ENCODE measurements at places on chromosomes 13 and 19.

- no peak for DNase-seq
These were observed 31.1 kb downstream of the NOTCH3 start for GRCh38 chr19:15169541-15170285.

DNA sequence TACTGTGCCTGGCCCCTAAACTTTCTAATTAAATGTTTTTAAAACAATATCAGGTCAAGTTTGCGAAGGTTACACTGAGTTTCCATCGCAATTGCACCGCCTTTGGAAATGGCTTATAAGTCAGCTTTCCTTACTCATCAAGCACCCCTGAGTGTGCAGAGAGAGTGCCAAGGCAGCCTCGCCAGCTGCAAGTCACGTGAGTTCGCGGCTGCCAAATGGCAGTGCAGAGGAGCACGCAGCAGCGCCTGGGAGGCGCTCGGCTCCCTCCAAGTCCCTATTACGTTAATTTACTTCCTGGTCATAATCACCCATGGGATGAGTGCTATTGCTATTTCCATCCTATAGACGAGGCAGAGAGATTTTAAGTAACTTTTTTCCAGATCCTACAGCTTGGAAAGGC, 319.6 kb downstream of the TEX29 start:
- no peak for DNase-seq

GRCh38 chr19:2665103-2665502, 37.4 kb downstream of the GNG7 start:
- DNase-seq = peak; percentile 27

DNA sequence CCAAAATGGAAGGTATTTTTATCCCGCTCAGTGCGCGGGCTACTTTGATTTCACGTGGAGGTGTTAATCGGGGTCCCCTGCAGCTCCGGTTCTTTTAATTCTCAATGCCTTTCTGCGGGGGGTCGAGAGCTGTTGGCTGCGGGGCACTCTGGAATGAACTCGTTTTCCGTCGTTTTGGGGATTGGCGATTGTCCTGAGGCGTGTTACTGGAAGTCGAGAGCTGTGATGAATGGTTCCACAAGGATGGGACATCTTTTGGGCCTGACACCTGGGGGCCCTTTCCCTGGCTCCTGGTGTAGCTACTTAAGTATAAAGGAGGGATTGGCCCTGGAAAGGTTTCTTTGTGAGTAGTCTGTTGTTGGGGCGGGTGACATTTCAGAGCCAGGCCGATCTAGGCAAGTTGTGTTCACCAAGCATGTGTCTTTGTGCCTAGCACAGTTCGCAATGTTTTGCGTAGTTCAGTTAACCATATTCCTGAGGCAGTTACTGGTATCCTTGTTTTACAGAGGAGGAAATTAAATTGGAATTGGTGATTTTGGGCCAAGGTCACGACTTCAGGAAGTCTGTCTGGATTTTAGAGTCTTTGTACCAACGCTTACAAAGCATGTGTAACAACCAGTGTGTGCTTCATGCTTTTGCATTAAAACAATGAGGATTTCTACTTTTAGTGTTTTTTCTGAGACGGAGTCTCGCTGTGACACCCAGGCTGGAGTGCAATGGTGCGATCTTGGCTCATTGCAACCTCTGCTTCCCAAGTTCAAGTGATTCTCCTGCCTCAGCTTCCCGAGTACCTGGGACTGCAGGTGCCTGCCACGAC, 846 bp downstream of the RPL13A start:
- no peak for DNase-seq

DNA sequence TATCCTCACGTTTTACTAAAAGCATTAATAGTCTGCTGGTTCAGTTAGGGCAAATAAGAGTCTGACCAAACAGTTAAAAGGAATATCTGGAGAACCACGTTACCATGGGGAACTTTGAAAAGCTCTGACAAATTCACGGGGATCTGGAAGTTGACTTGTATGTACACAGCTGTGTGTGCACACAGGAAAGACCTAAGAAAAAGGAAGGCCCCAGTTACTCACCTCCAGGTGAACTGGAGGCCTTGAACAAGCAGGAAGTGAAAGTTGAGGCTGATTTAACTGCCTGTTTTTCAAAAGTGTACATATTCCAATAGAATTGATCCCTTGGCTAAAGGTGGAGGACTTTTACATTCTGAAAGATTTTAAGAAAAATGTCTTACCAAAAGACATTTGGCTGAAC, 1891.6 kb upstream of the PCDH20 start:
- no peak for DNase-seq

DNA sequence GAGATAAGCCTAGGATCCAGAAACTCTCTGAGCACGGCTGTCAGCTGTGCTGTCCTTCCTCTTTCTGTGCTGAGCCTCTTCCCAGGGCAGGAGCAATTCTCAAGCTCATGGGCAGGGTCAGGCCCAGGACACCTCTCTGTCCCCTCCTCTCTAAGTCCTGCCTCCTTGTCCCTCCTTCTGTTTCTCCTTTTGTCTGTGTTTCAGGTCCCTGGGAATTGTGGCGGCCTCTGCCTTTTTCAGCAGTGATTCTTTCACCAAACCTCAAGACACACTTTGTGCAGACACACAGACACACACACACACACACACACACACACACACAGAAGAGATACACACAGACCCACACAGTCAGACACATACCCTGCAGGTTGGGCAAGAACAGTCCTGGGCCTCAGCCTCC, at the start of gene PSG1:
Gene PSG1 (minus strand): TSS at position 101 of the 400 bp plus-strand sequence. CDS start 132 bp downstream, outside the sequence.
- no peak for DNase-seq

DNA sequence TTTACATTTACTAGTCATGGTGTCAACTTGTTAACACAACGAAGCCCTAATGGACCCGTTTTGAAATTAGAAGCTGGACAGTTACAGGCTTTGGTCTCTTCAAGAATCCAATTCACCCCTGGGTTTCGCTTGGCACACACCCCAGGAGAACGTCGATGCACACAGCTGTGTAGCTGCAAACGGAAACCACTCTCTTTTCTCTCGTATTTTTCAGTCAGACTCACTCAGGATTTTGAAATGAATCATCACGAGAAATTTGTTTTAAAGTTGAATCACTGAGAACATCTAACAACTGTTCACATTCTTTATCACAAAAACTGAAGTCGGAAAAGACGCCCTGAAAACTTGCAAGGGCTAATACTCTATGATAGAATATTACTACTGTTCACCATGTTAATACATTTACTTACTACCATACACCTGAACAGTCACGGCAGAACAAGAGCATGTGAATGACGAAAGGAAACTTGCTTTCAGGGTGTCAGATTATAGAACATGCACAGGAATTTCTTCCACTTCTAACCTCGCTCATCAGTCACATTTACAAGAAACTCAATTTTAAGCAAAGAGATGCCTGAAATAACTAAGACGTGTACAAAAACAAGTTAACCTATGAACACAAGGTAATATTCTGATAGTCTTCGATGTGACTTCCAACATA, 4.7 kb downstream of the PNMA8A start:
- DNase-seq = no peak

DNA sequence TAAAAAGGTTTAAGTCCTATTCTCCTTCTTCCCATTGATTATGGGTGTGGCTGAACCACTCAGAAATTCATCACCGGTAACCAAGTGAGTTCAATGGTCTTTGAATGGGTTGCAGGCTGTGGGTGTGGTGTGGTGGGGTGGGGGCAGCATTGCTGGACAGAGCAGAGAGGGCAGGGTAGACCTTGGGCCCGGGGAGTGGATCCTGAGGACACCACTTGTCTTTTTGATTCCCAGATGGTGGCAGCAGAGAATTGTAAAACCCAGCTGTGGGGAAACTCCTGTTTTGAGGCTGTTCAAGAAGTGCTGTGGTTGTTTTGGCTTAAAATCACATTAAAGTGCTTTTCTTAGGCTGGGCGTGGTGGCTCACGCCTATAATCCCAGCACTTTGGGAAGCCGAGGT, 45.8 kb upstream of the RGCC start:
- DNase-seq = no peak

- no peak for DNase-seq
These were observed at the start of gene RHPN2 for GRCh38 chr19:33064792-33065550. RHPN2 (minus strand) TSS chr19:33064888; CDS start chr19:33064852, 36 bp downstream.

- no peak for DNase-seq
These were observed 10.5 kb downstream of the PMIS2 start for GRCh38 chr19:35596366-35596999.

- no peak for DNase-seq
These were observed 8.1 kb downstream of the SULT2B1 start for GRCh38 chr19:48560095-48560530.

GRCh38 chr13:91200486-91200885, 147.0 kb upstream of the MIR17HG start:
- DNase-seq = no peak

DNA sequence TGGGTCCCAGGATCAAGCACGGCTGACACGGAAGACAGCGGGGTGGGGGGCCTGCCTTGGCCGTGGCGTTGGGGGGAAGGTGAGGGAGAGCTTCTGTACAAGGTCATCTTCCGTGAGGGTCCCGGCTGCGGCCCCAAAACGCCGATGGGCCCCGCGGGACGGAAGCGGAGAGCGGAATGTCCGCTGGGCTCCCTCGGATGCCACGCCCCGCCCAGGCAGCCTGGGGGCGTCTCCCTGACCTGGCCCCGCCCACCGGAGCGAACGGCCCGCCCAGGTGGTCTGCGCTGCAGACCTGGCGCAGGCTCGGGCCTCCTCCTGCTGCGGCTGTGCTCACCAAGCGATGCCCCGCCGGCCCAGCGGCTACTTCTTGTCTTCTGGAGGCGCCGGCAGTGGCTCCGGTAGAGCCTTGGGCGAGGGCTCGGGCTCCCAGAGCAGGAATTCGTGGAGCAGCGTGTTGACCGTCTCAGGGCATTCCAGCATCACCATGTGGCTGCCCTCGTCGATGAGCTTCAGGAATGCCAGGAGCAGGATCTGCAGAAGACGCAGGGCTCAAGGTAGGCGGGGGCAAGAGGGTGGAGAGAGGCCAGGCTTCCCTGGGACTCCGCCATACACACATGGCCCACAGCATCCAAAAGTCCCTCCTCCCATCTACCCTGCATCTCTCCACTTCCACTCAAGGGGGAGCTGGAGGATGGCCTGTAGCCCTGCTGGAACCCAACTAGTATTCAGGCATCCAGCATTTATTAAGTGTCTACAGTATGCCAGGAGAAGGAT, 10.7 kb downstream of the ABHD8 start:
- peak; percentile 5 for DNase-seq

Measured in amygdala (tissue), 56 donors.